H1 (cell line): ENCODE measurements at places on chromosomes 7 and 10. TPM values are rescaled to one million over a fixed set of nuclear protein-coding genes. Genes with fewer than 3 reads are reported as not detected.

GRCh38 chr7:117470777-117471176 is 9.0 kb upstream of the CFTR start:
- no peak for DNase-seq

DNA sequence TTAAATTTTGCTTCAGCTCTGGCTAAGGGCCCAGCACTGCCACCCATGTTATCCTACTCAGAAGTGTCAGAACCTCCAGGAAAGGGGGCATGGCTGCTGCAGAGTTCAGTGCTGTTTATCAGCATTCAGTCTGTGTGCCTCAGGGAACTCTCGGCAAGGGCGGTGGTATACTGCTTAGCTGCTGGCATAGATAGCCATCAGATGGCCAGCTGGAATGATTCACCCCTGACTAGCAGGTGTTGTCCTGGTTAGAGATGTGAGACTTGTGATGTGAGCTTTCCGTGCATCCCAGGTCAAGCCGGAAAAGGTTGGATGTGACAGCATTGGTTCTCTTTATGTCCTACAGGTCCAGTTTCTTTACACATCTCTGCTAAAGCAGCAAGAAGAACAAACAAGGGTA is 22.1 kb downstream of the CEP55 start:
- no peak for DNase-seq

DNA sequence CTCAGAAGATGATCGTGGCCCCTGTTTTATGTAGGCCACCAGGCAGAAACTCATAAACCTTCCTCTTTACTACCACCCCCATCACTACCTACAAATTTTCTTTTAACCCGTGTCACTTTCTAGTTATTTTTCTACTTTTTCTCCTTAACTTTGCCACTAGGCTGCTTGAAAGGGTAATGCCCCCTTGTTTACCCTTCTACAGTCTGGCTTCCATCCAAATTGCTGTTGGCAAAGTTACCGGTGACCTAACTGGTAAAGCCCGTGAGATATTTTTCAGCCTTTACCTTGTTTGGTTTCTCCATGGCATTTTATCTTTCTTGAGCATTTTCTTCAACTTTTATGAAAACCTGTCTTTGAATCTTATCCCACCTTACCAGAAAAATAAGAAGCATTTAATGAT is 153.0 kb downstream of the WNT2 start:
- no peak for DNase-seq

- DNase-seq: no peak
Observed at GRCh38 chr10:120650705-120651399, 193.8 kb downstream of the PLPP4 start.

GRCh38 chr7:86469680-86470295 is 173.9 kb upstream of the GRM3 start:
- peak; percentile 67 for DNase-seq

HOXA3 gene
- total RNA-seq: not detected in 2 replicates

- no peak for DNase-seq
Observed at GRCh38 chr10:22599636-22600228, 114.6 kb downstream of the PIP4K2A start.

DNA sequence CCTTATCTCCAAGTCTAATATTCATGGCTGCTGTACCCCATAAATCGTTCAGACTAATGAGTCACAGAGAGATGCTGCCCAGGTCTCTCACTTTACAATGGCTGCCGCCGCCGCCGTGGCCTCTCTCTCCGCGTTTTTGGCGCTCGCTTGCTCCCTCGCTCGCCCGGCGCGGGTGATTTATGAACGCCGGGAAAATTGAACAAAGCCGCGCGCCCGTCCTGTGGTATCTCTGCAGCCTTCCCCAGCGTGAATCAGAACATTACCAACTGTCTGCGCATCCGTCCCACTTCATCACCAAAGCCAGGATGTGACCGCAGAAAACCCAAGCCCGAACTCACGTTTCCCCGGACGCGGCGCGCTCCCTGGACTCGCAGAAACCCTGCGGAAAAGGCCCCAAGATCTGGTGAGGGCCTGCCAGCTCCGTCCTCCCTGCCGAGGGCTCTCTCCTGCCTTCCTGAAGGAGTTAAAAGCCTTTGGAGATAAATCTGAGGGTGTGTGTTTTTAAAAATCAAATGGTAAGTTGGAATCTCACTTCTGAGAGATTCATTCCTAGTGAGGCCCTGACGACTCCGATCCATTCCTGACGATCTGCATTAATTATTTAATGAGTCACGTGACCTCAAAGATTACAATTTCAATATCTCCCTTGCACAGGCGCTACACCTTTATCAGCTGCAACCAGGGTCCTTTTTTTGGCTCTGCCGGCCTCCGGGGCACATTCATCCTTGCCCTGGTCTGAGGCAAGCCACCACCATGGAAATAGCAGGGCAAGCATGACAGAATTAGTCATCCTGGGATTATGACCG is 6.3 kb downstream of the HOXA4 start:
- DNase-seq: no peak

HDAC9 gene
- total RNA-seq: 9.4 and 13.1 TPM in 2 replicates

SPDYE8 gene
- total RNA-seq: not detected in 2 replicates

FAM131B gene
- total RNA-seq: 35.5 and 38.2 TPM in 2 replicates

PRLHR gene
- total RNA-seq: not detected in 2 replicates

UNCX gene
- not detected in 2 replicates for total RNA-seq

CPA4 gene
- not detected in 2 replicates for total RNA-seq

GRCh38 chr7:129657363-129657762 is 45.8 kb downstream of the NRF1 start:
- no peak for DNase-seq

DNA sequence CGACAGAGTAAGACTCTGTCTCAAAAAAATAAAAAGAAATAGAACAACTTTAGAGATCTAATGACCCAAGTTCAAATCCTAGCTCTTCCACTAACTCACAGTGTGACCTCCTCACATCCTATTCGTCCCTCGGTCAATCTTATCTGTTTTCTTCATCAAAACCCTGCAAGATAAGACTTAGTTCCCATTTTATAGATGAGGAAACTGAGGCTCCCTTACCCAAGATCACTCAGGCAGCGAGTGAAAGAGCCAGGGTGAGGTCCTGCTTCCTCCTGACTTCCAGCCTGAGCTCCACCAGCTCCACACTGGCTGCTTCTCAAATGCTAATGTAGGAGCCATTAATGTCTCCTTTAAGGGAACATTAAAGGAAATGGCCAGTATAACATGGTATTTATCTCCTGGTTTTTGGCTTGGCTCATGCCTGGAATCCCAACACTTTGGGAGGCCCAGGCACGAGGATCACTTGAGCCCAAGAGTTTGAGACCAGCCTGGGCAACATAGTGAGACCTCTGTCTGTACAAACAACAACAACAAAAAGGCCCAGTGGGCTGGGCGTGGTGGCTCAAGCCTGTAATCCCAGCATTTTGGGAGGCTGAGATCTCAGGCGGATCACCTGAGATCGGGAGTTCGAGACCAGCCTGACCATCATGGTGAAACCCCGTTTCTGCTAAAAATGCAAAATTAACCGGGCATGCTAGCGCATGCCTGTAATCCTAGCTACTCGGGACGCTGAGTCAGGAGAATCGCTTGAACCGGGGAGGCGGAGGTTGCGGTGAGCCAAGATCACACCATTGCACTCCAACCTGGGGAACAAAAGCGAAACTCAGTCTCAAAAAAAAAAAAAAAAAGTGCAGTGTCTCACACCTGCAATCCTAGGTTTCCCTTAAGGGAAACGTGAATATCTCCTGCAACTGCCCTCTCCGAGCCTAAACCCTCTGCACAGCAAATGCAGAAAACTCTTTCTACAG is 3.4 kb upstream of the RHBDD2 start:
- DNase-seq: no peak

C10orf67 gene
- 0.11 TPM in 1 of 2 replicates, not detected in the other for total RNA-seq

DNA sequence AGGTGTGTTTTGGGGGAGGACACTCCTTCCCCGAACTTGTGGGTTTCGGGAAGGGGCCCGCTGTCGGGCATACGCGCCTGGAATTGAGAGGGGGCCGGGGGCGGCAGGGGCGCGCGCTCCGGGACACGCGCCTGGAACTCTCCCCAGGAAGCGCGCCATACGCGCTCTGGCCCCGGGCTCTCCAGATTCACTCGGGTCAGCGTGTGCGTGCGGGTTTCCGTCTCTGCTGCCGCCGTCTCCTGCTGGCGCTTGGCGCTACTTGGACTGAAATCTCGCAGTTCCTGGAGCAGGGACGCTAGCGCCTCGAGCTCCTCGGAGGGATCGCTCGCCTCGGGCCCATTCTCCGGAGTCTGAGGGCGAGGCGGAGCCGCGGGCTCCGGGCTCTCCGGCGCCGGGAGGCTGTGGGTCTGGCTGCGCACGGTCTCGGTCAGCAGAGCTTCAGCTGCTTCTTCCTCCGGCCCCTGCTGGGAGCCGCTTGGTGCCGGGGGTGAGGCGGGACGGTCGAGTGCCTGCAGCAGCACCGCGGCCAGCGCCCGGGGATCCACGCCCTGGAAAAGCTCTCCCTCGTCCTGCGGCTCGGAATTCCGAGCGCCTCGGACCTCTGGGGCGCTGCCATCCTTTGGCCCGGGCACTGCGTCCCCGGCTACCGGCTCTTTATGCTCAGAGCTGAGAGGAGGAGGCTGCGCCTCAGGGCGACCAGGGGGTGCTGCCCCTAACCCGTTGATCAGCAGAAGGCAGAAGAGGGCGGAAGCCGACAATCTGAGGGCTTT is 1.1 kb downstream of the VGF start:
- DNase-seq: no peak

DNA sequence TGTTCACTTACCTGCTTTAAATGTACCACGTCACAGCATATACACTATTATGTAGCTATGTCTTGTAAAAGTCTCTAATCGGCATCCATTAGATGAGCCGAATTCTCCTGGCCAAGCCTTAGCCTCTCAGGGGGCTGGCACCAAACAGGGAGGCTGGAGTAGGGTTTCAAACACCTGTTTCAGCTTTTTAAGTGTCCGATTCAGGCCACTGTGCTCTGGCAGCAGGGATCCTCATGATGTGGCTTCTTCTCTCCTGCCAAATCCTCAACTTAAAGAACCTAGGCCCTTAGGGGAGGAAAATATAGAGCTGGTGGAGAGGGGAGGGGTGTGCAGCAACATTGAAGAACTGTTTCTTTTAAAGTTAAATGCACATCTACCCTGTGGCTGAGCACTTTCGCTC is 68.5 kb upstream of the NFKB2 start:
- DNase-seq: no peak

DNA sequence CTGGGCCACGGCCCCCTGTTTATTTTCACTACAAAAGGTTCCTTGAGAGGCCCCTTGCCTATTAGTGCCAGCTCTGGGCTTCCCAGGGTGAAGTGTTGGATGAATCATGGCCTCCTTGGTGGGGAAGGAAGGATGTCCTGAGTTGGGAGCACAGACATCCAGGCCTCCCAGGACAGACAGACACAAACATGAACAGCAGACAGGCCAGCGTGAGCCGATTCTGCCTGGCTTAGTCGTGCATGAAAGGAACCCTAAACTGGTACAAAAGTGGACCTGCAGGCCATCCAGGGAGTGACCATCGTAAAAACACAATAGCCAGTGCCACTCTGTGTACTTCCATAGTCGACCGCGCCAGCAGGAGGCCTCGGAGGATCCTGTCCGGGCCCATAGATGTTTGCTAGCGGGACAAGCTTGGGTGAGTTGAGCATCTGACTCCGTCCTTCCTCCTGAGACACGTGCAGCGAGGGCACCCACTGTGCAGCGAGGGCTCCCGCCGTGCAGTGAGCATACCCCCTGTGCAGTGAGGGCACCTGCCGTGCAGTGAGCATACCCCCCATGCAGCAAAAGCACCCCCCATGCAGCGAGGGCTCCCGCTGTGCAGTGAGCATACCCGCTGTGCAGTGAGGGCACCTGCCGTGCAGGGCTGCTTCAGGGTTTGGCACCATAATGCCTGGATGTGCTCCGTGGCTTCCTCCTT is 51.3 kb upstream of the PRKAR1B start:
- DNase-seq: no peak

DNA sequence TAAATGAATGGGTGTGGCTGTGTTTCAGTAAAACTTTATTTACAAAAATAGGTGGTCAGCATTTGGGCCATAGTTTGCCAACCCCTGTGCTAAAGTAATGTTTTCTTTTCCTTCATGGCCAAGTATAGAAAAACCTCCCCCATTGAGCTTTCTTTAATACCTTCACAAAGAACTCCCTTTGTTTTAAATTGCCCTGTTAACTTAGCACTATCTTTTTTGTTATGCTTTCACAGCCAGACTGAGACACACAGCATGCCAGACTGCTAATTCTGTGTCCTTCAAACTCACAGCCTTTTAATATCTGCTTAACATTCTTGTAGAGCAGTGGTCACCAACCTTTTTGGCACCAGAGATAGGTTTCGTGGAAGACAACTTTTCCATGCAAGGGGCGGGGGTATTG is 78.0 kb downstream of the GFRA1 start:
- no peak for DNase-seq

- DNase-seq: no peak
Observed at GRCh38 chr7:139959285-139959628, 103.5 kb downstream of the PARP12 start.

GRCh38 chr10:5810225-5810624 is 3.0 kb downstream of the GDI2 start:
- no peak for DNase-seq

- no peak for DNase-seq
Observed at GRCh38 chr7:108109221-108109908, 20.8 kb downstream of the LAMB4 start.

DNA sequence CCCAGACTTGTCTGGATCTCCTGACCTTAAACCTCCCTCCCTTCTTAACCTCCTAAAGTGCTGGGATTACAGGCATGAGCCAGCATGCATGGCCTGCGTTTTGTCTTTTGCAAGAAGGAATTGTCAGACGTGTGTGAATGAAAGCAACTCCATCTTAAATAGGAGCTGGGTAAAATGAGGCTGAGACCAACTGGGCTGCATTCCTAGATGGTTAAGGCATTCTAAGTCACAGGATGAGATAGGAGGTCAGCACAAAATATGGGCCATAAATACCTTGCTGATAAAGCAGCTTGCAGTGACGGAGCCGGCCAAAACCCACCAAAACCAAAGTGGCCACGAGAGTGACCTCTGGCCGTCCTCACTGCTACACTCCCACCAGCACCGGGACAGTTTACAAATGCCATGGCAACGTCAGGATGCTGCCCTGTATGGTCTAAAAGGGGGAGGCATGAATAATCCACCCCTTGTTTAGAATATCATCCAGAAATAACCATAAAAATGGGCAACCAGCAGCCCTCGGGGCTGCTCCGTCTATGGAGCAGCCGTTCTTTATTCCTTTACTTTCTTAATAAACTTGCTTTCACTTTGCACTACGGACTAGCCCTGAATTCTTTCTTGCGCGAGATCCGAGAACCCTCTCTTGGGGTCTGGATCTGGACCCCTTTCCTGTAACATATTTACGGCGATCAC is 41.2 kb upstream of the SDK1 start:
- no peak for DNase-seq

IL2RA gene
- total RNA-seq: not detected in 2 replicates

ITGB8 gene
- total RNA-seq: 3.6 TPM in 2 replicates
